ENCODE measurements at places on chromosomes 11 and 22.

DNA sequence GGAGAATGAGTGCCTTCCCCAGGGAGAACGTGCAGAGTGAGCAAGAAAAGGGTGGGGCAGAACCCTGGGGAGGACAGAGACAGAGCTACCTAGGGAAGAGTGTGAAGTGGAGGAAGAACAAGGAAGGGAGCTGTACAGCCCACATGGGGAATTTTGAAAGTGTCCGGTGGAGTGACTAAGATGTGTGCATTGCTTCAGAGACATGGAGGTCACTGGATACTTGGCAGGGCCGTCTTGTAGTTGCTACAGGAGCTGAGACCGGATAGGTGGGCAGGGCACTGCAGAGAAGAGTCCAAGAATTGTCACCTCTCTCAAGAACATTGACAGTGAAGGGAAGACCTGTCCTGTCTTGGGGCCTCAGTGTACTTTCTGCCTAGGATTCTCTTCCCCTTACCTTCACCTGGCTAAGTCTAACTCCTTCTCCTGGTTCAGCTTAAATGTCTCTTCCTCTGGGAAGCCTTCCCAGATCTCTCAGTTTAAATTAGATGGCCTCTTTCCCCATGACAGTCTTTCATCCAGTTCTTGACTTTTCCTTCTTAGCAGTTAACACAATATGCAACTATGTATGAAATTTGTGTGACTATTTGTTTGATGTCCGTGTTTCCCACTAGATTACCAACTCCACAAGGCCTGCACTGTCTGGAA lies 9.2 kb upstream of the P2RY6 start:
- DNase-seq = no peak

- DNase-seq = no peak
Measured at GRCh38 chr22:20107471-20107901, 8.4 kb upstream of the RANBP1 start.

GRCh38 chr11:87878373-87878825 lies 296.8 kb downstream of the RAB38 start:
- DNase-seq = peak; percentile 48

DNA sequence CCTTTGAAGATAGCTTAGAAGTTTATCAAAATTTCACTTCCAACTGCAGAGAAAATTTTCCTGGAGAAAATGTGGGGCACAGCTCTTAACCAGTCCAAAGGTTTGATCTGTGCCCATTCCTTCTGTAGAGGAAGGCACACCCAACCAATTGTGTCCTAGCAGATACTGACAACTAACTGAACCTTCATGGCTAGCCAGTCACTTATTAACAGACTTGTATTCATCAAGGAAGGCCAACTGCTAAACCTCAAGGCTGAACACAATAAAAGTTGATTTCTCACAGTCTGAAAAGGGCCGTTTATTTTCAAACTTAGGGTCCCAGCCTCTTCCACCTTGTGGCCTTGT lies 19.5 kb downstream of the SYT13 start:
- no peak for DNase-seq

DNA sequence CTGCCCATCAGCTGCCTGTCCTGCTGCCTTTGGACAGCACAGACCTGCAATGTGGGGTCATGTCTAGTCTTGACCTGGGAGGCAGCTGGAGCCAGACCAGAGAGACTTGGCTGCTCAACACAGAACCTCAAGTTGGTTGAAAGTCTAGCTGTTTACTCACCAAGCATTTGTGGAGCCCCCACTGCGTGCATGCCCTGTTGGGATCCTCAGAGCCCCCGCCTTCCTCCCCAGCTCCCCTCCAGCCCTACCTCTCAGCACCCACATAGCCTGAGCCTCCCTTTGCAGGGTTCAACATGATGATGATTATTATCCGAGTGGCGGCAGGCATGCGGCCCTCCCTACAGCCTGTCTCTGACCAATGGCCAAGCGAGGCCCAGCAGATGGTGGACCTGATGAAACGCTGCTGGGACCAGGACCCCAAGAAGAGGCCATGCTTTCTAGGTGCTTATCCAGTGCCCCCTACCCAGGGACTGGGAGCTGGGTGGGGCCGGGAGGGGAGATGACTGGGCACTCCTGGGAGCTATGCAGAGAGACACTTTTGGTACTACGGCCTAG lies 8.3 kb downstream of the ANKK1 start:
- DNase-seq = no peak

Data from AG08395 (cell line).